COLO829 (cell line): ENCODE measurements at places on chromosomes 2 and 18.

DNA sequence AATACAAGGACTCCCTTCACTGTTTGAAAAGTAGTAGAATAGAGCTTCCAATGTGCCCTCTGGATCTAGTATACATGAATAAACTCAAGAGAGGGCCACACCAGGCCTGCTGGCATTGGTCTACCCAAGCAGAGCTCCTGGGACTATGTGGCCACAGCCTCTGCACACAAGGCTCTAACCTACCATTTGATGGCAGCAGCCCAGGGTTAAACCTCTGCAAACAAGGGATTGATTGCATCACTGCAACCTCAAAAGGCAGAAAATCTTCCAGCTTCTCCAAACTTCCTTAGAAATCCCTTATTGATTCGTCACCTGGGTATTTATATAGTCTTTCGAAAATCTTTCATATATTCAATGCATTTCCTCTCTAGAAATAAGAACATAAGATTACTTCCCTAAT, 147.6 kb upstream of the SETBP1 start:
- no peak for DNase-seq

- DNase-seq, result no peak
These were observed 264.0 kb upstream of the CXCR4 start for GRCh38 chr2:136381722-136382633.

DNA sequence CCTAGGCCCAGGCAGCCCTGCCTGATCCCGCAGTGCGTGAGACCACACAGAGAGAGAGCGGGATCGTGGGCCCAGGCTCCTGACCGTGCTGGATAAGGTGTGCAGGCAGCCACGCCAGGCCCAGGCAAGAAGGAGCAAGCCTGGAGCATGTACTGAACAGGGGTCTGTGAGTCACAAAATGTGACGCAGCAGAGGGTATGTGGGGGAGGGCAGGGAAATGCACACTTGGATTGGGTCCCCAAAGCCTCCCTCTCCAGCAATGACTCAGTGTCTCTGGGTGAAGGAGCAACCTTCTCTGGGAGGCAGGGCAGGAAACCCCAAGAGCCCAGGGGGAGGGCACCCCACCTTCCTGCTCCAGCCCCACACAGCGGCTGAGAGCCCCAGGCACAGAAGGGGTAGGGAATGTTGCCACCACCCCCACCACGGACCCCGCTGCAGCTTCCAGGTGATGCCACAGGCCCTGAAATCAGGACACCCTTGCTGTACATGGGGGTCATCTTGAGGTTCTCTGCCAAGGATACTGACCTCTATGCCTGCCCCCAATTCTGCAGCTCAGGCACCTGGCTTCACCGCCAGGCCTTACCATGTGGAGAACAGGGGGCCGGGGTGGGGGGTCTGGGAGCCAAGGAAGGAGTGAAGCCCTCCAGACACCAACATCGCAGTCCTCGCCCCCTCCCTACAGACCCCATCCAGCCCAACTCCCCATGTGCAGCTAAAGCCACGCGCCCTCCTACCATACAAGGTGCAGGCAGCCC, 1.3 kb upstream of the GPC1 start:
- DNase-seq, result no peak

DNA sequence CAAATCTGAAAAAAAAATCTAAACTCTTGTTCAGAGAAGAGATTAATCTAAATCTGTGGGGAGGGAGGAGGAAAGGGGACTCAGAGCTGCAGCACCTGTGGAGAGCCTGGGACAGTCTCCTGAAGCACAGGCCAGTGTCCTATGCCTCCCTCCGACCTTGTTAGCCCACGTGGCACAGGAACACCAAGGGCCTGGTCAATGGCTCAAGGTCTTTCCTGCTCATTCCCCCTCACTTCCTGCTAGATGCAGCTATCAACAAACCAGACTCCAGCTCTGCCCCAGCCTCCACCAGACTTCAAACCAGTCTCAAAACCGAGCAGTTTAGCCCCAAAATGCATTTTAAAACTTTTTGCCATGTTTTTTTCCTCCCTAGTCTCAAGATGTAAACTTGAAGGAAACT, 20.1 kb upstream of the SULT1C3 start:
- no peak for DNase-seq

DNA sequence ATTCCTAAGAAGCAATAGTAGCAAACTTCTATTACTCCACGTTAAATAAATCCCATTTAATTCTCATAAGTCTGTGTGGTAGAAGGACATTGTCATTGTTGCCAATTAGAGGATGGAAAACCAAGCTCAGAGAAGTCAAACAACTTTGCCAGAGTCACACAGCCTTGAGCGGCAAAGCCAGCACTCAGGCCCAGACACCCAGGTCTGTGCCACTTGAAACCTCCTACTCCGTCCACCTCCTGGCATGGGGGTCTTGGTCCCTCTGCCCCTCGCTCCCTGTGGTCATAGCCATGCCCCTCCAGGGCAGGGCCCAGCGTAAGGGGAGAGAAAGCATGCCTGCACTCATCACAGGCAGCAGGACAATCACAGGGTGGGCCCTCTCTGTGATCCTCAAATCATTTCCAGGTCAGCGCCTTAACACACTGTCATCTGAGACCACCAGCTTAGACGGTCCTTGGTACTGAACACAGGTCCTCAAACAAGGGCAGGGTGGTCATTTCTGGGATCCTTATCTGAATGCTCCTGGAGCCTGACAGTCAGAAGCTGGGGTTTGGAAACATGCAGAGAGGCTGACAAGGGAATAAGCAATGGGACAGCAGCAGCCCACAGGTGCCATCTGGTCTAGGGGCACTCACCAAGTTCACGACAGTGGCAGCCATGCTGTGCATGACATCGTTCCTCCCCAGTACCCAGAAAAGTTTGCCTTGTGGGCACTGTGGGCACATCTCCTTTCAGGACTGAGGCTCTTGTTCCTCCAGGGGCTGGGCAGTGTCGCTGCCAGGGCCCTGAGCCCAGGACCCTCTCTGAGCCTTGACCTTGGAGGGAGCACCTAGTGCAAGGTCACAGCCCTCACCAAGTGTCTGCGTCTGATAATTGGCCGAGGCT, 38.2 kb downstream of the FAM178B start:
- DNase-seq, result no peak

DNA sequence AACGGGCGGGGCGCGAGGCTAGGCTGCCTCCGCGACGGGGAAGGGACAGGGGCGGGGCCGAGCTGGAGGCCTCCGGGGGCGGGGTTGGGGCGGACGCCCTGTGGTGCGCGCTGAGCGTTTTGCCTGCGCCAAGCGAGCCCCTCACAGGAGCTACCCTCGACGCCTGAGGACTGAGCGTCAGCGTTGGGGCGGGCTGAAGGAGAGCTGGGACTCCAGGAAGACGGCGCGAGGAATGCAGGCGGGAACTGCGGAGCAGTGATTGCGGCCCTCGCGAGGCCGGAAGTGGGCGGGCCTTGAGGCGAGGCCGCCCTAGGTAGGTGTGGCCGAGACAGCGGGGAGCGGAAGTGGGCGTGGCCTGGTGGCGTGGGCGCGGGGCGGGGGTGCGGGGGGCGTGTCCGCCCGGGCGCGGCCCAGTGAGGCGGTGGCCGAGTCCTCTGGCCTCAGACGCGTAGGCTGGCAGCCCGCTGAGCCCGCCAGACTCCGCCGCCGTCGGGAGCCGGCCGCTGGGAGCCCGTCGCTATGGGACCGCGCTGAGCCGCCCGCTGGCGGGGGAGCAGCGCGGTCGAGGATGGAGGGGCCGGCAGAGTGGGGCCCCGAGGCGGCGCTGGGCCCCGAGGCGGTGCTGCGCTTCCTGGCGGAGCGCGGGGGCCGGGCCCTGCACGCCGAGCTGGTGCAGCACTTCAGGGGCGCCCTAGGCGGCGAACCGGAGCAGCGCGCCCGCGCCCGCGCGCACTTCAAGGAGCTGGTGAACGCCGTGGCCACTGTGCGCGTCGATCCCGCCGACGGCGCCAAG, at the start of the genes SEPTIN10 and SOWAHC:
TSS of gene SEPTIN10 (minus strand) at position 45 of the 793 bp plus-strand sequence. CDS start 139 bp downstream, outside the sequence.
TSS of gene SOWAHC (plus strand) at position 443 of the 793 bp plus-strand sequence. CDS start at position 569, 126 bp downstream.
- DNase-seq, result peak; percentile 82

DNA sequence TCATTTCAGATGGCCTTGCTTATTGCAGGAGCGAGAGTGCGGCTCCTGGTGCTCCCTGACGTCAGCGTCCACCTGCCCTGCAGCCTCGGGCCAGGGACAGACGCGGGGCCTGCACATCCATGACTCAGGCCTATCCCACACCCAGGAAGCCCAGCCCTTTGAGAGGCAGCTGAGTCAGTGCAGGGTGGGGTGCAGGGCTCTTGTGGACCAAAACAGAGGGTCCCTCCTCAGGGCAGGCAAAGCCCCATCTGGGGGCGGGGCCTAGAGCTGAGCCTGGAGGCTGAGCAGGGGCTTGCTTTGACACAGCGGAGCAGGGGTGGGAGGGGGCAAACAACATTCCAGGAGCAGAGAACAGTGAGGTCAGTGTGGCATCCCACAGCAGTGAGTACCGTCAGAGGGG, 7.7 kb upstream of the ARHGEF4 start:
- DNase-seq, result no peak

DNA sequence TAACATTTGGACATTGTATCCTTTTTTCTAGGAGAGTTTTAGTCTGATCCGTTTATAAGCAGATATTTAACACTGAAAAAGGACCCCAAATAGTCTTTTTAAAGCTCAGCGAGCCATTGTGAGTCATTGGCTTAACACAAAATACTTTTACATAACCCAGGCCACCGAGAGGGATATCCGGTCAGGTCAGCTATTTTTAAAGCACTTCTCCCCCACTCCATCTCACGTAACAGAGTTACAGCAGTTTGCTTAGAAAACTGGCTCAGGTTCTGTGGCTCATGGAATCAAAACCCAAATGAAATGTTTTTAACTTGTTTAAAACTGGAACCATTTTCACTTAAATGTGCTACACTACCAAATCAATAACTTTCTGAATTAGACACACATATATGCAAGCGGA, 23.9 kb downstream of the COL4A3 start:
- DNase-seq, result no peak

DNA sequence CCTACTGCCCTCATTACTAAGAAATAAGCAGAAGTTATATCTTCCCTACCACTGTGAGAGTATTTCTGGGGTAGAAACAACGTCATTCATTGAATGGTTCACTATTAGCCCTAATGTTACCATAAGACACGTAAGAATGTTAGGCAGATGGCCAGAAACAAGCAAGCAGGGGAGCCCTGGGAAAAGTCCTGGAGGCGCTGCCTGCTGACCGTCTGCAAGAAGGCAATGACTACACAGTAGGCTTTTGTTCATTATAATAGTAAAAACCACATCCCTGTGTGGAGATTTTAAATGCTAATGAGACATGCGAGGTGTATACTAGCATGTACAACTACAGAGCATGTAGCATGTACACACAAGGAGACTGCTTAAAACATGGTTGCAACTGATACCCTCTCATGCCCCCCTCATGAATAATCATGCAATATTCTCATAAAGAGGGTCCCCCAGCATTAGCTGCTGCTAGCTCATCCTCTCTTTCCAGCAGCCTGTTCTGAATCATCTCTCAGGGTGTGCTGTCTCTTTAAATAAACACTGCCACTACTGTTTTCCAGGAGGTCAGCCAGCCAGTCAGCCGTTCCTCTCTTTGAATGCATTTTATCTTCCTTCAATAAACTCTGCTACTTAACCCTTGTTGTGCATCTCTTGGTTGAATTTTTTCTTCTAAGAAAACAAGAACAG, 23.6 kb downstream of the SUCLG1 start:
- peak; percentile 92 for DNase-seq

DNA sequence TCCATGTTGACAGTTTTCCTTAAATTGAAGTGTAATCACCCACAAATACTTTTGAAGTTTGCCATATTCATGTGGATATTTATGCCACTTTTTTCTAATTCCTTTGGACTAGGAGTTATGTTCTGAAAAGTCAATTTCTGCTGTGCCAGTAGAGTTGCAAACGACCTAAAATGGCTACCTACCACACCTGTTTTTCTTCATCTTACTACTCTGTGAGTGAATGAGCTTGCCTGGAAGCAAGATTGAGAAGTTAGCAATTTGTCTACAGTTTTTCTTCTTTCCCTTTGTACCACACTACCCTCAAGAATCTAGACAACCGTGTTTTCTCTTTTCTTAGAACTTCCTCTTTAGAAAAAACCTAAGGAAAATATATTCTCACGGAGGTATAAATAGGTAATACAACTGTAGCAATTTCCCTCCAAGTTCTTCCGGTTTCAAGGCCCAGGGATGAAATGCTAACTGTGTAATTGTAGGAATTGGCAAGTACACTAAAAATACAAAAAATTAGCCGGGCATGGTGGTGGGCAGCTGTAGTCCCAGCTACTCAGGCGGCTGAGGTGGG, 7.3 kb upstream of the SLC39A10 start:
- no peak for DNase-seq

DNA sequence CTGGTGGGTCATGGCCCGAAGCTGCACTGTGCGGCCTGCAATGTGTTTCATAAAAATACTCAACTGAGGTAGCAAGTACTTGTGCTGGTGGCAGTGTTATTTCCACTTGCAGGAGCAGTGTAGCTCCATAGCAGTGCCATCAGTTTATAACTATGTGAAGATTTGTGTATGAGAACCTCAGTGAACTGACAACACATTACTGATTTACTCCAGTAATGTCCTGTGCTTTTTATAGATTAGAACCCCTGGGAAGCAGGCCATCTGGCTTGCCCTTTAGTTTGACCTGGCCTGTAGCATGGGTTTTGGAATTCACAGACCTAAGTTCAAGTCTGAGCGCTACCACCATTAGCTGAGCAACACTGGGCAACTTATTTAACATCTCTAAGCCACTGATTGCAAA, 99.7 kb upstream of the AQP4 start:
- DNase-seq, result no peak

DNA sequence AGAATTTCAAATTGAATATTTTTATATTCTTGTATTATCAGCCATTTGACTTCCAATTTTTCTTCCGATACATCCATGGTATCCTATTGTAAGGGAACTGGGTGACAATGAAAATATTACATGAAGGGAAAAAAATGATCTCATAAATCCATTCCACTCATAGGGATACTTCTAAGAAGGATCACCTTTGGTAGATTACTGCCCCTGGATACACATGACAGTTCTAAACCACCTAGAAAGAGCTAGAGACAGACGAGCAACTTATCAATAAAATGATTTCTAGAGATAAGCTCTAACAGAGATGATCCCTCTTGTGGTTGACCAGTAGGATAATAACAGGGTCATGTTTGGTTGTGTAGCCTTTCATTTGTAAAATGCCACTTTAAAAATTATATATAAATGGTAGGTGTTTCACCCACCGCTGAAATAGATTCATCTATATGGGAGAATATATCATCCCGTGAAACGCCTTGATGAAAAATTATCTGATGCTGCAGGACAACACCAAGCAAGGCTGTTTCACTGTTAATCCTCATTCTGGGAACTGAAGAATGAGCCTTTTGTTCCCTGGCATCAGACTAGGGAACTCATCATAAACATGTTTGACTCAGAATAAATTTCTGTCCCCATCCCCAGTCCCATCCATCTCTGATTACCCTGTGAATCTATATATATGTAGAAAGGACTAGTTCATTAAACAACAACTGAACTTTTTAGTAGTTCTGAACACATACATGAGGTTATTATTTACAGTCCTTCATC, 180.0 kb downstream of the TCF4 start:
- peak; percentile 5 for DNase-seq

- peak; percentile 63 for DNase-seq
These were observed 3.1 kb downstream of the GYPC start for GRCh38 chr2:126658905-126659561.
